ENCODE measurements at places on chromosomes 1 and 21.

GRCh38 chr1:182249201-182249676 lies 142.4 kb downstream of the GLUL start:
- DNase-seq, result no peak

GRCh38 chr1:48470481-48470855 lies 1.5 kb downstream of the SPATA6 start:
- peak; percentile 56 for DNase-seq

GRCh38 chr1:53195246-53196016 lies 1.2 kb upstream of the CPT2 start:
- no peak for DNase-seq

DNA sequence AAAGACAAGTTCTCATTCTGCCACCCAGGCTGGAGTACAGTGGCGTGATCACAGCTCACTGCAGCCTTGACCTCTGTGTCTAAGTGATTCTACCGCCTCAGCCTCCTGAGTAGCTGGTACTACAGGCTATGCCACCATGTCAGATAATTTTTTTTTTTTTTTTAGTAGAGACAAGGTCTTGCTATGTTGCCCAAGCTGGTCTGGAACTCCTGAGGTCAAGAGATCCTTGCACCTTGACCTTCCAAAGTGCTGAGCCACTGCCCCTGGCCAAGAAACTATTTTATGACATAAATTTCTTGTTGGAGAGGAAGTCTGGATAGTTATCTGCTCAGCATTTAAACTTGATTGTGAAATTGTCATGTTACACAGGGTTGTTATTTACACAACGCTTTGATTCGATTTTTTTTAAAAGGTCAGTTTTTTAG lies 2.1 kb downstream of the SCCPDH start:
- DNase-seq, result peak; percentile 57

DNA sequence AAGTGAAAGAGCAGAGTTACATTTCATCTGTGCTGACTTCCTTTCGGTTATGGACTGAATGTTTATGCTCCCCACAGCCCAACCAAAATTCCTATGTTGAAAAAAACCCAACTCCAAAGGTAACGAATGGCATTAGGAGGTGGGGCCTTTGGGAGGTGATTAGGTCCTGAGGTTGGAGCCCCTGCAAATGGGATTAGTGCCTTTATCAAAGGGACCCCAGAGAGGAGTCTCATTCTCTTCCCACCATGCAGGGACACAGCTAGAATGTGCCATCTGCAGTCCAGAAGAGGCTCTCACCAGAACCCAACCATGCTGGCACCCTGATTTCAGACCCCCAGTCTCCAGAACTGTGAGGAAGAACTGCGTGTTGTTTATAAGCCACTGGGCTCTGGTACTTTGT lies 199.3 kb downstream of the TOMM20 start:
- no peak for DNase-seq

DNA sequence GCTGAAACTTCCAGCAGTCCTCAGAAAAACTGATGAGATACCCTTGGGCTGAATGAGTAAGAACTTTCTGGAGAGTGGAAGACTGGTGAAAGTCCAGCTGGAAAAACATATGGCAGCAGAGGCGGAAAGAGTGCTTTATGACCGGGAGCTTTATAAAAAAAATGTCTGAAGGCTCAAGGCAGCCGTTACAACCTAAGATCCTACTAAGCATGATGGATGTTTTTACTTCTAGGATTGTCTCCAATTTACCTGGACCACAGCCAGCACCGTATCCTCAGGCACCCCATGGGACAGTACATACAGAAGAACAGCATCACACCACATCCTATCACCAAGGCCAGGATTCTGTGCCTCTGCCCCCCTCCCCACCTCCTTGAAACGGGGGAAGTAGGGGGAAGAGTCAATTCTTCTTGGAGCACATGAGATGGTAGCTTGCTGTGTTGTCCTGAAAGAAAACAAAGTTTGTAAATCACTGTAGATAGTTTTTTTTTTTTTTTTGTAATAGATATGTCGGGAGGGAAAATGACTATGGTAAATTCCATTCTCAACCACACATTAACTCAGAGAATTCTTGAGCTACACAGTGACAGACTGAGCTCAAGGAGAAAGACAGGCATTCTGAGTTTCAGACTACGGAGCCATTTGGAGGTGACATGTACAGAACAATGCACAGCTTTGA lies 11.8 kb upstream of the IRF2BP2 start:
- no peak for DNase-seq

GRCh38 chr21:39788383-39788782 lies 43.4 kb downstream of the IGSF5 start:
- DNase-seq, result no peak

DNA sequence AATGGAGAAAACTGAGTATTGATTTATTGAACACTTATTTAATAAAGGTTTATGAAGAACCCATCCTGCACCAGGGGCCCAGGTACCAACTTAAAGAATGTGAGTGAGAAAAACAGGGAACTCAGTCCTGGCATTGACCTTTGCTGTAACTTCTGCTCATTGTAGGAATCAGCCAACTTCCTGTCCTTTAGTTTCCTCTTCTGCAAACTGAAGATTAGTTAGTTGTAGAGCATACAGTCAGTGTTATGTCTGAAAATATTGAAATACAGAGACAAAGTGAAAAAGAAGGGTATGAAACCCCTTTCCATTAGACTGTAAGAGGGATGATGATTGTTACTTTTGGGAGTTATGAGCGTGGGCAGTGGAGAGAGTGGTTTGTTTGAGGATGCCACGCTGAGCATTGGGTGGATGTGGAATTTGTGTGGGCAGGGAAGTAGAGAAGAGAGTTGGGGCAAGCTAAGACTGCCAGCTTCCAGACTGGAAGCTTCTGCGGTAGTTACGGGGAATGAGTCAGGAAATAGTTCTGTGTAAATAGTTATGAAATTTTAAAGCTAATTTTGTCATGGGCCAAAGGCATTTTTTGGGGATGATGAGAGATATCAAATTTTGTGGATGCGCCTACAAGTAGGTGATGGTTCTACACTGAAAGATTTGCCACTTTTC lies 89.2 kb downstream of the GPR88 start:
- DNase-seq, result peak; percentile 77

DNA sequence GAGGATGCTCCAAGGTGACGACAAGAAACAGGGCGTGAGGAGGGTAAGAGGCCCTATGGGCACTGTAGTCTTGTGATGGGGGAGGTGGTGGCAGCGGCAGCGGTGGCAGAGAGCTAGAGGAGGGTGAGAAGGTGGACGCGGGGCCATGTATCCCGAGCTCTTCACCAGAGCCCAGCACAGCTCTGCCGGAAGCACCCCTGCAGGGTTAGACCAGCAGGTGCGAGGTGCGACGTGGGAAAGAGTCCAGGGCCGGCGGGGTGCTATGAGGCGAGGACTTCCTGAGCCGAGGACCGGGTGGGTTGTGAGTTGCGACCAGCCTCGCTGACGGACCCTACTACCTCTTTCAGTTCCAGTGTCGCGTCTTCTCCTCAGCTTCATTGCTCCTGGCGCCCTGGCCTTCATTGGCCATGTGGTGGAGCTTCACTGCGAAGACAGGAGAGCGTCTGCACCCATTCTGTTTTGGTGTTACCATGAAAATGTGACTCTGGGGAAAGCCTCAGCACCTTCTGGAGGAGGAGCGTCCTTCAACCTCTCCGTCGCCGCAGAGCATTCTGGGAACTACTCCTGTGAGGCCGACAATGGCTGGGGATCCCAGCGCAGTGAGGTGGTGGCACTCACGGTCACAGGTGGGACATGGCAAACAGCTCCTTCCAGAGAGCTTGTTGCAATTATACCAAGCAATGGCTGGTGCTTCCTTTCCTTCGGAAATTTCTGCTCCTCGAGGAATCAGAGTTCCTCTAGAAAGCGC lies 67.9 kb upstream of the KIRREL1 start:
- no peak for DNase-seq

- peak; percentile 71 for DNase-seq
These were observed 107.6 kb downstream of the ETS2 start for GRCh38 chr21:38913120-38913892.

GRCh38 chr1:96722958-96723357 lies 1.4 kb downstream of the PTBP2 start:
- DNase-seq, result no peak

- DNase-seq, result peak; percentile 38
These were observed 46.8 kb upstream of the SSBP3 start for GRCh38 chr1:54453022-54453421.

DNA sequence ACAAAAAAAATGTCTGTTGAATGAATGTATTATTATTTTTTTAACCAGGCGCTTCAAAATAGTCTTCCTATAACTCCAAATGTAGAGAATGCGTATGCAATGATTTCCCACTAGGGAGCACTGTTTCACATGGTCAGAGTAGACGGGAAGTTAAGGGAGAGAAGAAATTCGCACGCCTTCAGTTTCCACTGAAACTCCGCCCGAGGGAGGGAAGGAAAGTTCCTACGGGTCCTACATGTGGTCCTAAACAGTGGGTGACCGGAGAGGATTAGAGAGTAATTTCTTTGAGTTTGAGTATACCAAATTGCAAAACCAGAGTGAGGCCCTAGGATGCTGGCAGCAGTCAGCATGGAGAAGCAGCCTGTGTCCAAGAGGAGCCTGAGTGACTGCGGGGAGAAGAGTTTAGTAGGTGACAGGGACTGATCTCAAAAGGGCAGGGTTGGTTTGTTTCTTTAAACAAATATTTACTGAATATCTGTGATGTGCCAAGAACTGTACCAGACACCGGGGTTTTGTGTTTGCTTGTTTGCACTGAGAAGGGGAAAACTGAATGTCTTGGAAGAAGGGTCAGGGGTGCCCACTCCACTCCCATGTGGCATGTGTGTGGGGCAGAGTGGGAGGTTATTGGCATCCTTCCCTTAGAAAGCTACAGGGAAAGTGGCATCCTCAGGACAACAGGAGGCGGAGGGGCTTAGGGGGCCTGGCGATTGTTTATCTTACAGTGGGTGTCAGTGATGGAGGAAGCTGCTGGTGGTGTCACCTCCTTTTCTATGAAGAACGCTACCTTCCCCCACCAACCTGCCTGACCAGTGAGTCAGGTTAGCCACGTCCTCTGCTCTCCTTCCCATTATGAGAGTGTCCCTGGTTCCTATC lies 22.8 kb downstream of the RNU5D-1 start:
- DNase-seq, result peak; percentile 91

DNA sequence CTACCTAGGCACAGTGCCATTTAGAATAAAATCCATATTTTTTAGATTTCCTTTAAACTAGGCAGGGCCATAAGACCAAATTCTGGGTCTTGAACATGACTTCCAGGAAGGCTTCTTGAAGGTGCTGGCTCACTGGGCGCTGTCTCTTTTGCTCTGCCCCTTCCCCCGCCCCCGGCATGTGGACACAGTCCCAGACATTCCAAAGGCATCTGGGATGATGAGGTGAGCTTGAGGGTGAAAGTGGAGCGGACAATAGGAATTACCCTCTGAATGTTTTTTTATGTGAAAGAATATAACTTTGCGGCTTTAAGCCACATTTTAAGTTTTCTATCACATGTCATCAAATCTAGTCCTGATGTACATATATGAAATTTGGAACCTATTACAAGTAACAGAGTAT lies 29.4 kb downstream of the RWDD3 start:
- no peak for DNase-seq

DNA sequence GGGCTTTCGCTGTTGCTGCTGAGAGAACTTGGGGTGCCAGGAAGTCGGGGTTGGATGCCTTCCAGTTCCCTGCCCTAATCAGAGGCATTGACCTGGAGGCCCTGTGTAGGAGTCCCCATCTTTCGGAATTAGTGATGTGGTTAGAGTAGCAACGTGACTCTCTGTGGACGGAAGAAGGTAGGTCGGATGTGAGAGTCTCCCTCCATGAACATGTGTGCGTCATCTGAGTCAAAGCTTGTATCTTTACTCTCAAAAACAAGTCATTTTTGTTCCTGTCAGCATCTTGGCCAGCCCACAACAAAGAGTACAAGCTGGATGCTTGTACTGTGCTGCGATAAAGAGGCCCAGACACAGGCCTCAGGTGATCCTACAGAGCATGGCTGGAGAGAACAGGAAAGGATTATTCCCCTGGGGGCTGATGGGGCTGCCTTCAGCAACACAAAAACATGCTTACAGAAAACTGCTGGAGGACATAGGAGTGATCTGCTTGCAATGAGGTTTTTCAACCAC lies 31.0 kb upstream of the IL10 start:
- DNase-seq, result no peak

GRCh38 chr1:111191496-111191895 lies 8.9 kb downstream of the DENND2D start:
- no peak for DNase-seq

GRCh38 chr21:46369520-46370235 lies 45.7 kb downstream of the PCNT start:
- peak; percentile 46 for DNase-seq

DNA sequence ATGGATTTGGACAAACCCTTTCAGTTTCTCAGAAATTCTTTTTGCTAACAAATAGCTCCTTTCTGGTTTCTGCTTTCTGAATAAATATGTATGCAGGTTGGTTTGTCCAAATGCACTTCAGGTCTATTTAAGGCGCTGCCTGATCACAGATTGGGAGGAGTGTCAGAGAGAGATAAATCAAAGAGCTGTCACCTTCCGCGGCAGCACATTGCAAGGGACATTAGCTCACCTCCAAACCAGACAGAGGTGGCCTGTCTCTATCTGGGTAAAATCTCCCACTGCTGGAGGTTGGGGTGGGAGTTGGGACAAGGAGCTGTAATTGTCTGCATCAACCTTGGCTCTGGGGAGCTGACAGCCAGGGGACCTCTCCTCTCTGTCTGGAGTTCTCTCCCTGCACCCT lies 25.2 kb downstream of the PRAMEF20 start:
- DNase-seq, result no peak

- DNase-seq, result no peak
These were observed 352.6 kb upstream of the NEGR1 start for GRCh38 chr1:72634946-72635345.

GRCh38 chr1:3551711-3552110 lies 59.6 kb downstream of the MEGF6 start:
- DNase-seq, result no peak

DNA sequence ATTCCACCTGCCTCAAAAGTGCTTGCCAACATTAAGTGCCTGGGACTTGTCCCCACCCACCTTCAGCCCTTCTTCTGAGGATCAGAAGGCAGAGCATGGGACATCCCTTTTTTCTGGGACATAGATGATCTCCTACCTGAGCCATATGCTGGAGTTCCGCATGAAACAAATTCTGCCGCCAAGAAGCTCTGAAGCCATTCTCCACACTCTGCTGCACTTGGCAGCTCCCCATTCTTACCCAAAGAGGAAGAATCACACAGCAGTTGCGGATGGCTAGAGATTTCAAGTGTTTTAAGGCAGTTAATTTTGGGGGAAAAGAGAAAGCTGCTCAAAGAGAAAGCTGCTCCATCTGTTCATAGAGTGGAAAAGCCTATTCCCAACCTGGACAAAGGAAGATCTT lies 197.3 kb upstream of the COA6 start:
- no peak for DNase-seq

- peak; percentile 47 for DNase-seq
These were observed 146.2 kb upstream of the NFIA start for GRCh38 chr1:60936163-60936562.

DNA sequence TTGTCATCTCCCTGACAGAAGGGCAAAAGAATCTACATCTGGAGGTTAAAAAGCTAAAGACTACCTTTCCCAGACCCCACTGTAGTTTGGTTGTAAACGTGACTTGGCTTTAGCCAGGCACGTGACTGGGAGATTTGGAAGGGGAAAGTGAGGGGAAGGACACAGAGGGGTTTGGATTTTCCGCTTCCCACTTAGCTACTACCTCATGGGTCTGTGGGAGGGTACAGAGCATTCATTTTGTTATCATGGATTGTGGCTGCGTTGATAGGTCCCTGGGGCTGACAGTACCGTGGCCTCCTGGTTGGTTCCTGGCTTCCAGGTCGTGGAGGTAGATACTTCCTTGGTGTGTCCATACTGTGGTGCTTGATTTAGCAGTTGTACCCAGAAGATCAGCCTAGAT lies 2.6 kb downstream of the CHD1L start:
- DNase-seq, result no peak

- no peak for DNase-seq
These were observed 99.4 kb downstream of the SMYD2 start for GRCh38 chr1:214380396-214380795.

GRCh38 chr21:17044696-17045095 lies 468.1 kb upstream of the CXADR start:
- DNase-seq, result no peak

Measured in suppressor macrophage (primary cell).